ENCODE measurements at places on chromosomes 1 and 21.

DNA sequence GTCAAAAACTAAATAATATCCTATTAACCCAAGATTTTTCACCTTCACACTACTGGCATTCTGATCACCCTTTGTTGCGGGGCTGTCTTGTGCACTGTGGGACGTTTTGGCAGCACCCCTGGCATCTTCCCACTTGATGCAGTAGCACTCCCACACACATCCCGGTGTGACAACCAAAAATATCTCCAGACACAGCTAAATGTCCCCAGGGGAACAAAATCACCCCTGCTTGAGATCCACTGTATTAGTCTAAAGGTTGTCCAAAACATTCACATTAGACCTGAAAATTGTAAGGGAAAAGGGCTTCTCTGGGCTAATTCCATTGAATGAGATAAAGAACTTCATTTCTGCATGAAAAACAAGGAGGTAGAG, 37.8 kb downstream of the PLEKHO1 start:
- no peak for ATAC-seq

DNA sequence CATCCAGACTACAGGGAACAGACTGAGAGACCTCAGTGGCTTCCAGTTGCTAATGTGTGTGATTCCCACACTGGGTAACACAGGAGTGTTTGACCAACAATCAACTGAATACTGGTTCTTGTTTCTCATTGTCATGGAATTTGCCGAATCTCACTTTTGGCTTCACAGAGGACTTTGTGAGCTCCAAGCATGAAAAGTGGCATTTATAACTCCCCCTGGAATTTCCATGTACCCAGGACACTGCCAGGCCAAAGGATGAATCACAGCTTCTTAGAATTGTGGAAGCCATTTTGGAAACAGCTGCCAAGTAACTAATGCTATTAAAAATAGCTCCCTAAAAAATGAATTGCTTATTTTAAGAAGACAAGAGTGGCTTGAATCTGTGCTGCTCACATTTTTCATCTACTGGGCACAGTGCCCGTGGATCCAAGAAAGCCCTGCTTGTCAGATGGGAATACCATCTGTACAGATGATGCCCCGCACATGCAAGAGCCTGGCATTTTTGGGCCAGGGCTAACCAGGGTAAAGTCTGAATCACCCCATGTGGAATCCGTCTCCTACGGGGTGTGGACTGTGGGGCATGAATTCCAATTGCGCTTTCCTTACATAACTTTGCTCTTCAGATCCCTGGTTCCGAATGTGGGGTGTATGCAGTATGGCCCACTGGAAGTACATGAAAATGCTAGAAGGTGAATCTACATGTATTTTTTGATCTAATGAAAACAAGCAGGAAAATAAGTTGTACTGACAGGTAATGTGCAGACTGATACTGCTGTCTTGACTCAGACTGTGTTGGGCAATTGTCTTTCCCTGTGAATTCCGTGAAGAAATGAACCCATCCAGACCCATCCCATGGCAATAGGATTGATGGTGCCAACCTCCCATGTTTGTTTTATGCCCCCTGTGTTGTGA, 487.3 kb downstream of the SIPA1L2 start:
- no peak for ATAC-seq

GRCh38 chr1:118987468-118988185, 516 bp downstream of the TBX15 start:
- ATAC-seq: no peak

DNA sequence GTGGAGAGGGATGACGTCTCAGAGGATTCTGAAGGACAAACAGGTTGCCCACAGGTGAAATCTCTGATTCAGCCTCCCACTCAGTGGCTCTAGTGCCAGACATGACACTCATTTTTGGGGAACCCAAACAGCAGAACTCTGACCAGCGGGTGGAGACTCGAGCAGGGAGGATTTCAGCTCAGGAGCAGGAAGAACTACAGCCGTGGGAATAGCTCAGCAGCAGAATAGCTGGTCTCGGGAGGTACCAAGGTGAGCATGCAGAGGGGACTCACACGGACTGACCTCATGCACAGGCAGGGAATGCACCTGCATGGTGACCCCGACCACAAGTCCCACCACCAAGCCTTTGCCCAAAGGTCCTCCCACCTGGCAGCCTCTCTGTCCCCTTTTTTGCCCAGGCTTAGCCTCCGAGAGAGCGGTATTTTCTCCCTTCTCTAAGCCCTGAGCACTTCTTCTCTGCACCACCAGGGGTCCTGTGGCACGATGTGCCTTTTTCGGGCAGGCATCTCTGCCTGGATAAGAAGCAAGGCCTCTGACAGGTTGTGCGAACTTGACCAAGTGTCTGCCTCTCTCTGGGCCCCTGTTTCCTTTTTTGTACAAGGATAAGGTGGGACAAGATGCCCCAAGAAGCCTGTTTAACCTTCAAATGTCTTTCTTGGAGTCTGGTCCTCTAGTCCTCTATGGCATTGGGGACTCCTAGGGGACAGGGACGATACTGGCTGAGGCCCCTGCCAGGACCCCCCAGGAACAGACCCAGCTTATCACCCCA, 8.8 kb upstream of the FGR start:
- ATAC-seq: peak; percentile 90

DNA sequence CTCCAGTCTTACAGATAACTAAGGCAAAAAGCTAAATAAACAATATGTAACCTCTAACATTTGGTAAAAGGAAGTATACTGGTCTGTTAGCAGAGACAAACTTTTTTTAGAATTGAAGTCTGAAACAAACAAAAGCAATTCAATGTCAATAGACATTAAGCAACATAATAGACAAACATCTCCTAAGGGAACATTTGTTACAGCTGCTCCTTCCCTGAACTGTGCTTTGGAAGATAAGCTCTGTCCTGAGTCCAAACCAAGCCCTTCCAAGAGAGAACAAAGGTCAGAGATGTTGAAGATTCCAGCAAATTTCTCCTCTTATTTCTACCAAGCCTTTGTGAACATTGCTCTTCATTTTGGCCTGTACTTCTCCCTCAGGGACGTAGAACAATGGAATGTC, 25.3 kb downstream of the FMO2 start:
- ATAC-seq: no peak

GRCh38 chr1:84689514-84690396, 506 bp downstream of the SSX2IP start:
- no peak for ATAC-seq

DNA sequence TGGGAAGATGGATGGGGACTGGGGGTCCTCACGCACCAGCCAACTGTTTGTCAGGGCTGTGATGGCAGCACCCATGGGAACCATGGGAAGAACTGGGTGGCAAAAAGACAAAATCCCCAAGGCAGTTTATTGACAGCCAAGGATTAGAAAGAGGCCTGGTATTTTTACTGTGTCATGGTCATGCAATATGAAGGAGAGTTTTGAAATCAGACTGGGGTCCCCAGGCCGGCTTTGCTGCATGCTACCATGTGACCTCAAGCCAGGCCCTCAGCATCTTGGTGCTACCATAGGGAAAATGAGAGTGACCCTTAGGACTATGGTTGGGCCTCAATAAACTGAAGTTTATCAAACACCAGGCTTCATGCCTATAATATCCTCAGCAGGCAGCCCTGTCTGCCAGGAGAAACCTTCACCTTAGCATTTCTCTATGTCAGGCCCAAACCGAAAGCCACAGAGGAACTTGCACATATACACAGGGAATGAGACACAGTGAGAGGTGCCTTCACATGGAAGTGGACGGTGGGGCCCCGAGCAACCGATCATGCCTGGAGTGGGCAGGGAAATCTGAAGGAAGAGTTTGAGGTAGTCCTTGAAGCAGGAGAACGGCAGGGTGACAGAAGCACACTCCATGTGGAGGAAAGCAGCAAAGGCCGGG, 203.2 kb downstream of the HIVEP3 start:
- ATAC-seq: no peak

- ATAC-seq: no peak
Measured at GRCh38 chr1:54975356-54976108, 4.9 kb upstream of the TMEM61 start.

GRCh38 chr1:183845681-183846080, 40.8 kb downstream of the RGL1 start:
- no peak for ATAC-seq

DNA sequence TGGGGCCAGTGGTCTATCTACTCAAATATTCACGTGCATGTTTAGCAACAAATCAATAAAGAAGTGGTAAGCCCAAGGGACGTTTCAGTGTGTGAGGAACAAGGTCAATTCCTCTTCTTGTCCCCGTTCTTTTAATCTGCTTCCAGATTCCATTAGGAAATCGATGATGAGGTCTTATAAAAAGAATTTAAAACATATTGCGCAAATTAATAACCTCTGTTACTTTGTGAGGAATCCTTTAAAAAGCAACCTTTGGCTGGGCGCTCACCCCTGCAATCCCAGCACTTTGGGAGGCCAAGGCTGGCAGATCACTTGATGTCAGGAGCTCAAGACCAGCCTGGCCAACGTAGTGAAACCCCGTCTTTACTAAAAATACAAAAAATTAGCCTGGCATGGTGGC, 113.0 kb upstream of the TMPRSS2 start:
- ATAC-seq: no peak

DNA sequence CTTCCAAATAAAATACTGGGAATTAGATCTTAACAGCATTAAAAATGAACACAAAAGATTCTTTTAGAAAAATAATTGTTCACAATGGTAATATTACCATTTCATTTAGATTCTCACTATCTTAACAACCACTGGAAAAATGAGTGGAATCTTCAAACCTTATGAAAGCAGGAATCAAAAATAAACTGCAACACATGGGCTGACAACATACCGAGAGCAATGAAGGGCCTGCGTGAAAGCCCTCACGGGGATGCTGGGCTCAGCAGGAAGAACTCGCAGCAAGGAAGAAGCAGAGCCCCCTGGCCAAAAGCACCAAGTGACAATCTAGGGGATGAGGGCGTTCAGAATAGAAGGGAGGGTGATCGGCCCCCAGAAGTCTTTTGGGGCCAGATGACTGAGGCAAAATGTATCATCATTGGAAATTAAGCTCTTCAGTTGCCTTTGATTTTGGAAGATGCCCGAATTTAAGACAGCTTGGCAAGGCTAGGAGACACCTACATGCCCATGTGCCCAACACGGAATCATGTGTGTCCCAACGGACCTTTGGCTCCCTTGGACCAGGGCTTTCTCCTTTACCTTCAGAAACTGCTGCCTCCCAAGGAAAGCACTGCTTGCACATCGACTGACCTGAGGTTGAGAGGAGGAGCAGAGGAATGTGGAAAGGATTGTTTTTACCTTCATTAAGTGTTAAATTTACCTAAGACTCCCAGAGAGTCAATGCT, 103.9 kb downstream of the TGFBR3 start:
- ATAC-seq: no peak

DNA sequence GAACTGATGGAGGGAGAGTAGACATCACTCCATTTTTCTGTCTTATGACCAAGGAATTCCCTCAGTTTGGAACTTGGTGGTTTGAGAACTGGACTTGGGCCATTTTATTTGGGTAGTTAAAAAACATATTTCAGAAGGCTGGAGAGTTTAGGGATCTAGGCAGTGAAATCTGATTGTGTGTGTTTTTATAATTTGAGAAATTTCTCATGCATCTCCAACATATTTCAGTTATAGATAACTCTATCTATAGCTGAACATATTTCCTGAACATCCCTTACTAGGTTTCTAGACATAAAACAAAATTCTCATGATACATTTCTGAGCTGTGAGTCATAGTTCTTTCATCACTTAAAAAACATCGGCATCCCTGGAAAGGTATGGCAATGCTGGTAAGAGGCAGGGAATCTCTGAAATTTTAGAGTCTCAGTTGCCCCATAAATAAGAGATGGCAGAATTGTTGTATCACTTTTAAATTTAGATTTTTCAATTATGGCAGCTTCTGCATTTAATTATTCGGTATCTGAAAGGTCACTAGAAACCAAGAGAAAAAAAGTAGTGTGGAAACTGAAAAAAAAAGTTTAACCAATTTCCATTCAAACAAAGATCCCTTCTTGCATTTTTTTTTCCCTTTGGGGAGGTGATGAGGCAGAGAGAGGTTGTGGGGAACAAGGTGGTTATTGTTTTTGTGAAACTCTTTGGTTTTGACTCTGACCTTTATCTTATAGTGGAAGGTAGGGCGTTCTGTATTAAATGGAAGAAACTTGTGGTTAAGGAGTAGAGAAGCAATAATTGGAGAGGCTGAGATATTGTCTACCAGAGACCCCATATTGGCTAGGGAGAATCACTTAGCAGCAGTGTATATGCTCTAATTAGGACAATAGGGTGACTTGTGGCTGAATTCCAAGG, 102.9 kb downstream of the FASLG start:
- ATAC-seq: peak; percentile 53

DNA sequence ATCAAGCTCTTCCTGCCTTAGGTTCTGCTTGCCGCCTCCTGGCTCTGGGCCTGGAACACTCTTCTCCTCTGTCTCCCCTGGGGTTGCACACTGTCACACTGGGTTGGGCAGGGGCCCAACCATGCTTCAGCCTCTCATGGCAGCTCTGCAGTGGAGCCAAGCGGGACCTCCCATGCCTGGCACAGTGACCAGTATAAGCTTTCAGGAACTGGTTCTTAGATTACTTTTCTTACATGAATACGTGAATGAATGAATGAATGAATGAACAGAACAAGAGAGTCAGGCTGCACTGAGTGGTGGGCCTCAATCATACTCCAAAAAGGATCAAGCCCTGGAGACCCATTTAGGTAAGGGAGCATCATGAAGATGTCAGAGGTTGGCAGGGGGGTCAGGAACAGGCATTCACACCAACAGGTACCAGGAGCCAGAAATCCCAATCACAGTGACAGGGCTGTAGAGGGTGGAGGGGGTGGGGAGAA, 30.8 kb upstream of the TMEM125 start:
- ATAC-seq: peak; percentile 41

DNA sequence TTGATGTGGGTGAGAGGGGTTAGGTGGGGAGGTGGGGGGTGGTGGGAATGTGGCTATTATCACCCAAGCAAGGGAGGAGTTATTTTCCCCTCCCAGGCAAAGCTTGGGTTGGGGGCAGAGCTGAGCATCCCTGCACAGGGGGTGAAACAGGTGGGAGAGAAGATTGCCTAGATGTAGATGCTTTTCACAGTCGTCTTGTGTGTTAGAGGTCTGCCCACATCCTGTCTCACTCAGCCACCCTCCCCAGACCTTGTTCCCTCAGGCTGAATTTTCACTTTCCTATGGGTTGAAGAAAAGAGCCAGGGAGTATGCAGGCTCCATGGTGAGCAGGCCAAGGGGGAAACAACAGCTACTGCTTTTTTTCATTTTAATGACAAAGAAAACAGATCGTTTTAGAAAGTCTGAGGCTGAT, 223.5 kb downstream of the KIF26B start:
- ATAC-seq: no peak

- no peak for ATAC-seq
Measured at GRCh38 chr1:221797506-221797905, 55.6 kb upstream of the DUSP10 start.

Measured in stimulated activated memory B cell treated with anti-CD40 and anti-IgM and Interleukin-4, amounts not matched to agents 10 μg/mL and 1 μg/mL and 100 μg/mL, for 72 hours (primary cell).